ENCODE measurements at places on chromosomes 2 and 18. TPM values are rescaled to one million over a fixed set of nuclear protein-coding genes. Genes with fewer than 3 reads are reported as not detected.

DNA sequence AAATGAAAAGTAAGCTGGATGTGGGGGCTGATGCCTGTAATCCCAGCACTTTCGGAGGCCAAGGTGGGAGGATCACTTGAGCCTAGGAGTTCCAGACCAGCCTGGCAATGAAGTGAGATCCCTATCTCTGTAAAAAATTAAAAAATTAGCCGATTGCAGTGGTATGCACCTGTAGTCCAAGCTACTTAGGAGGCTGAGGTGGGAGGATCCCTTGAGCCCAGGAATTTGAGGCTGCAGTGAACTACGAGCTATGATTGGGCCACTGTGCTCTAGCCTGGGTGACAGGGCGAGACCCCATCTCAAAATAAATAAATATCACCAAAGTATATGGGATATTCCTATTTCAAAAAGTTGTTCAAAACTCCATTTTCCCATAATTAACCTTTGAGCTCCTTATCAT, 101.1 kb upstream of the FZD5 start:
- DNase-seq = no peak
- H3K4me3 ChIP-seq = no peak overlapping the region
- H3K27me3 ChIP-seq = no peaks in the 10 kb centered on the region
- no peak overlapping the region for H3K27ac ChIP-seq

The KIDINS220 gene
- 188 TPM for total RNA-seq

DNA sequence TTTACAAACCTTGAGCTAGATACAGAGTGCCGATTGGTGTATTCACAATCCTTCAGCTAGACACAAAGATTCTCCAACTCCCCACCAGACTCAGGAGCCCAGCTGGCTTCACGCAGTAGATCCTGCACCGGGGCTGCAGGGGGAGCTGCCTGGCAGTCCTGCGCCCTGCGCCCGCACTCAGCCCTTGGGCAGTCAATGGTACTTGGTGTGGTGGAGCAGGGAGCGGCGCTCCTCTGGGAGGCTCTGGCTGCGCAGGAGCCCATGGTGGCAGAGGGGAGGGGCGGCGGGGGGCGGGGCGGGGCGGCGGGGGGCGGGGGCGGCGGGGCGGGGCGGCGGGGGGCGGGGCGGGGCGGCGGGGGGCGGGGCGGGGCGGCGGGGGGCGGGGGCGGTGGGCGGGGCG, 923.4 kb downstream of the SOCS6 start:
- peaks cover 4% of the 10 kb centered on the region for H3K36me3 ChIP-seq
- no peaks in the 10 kb centered on the region for H3K4me1 ChIP-seq
- no peak overlapping the region for H3K27ac ChIP-seq
- DNase-seq = peak; percentile 23
- H3K27me3 ChIP-seq = no peaks in the 10 kb centered on the region

The ABCG5 gene
- total RNA-seq = not detected

The IL1RL1 gene
- total RNA-seq = not detected
